ENCODE measurements at places on chromosomes 2 and 18.

GRCh38 chr2:1588051-1588977, 156.0 kb downstream of the PXDN start:
- no peak for DNase-seq

DNA sequence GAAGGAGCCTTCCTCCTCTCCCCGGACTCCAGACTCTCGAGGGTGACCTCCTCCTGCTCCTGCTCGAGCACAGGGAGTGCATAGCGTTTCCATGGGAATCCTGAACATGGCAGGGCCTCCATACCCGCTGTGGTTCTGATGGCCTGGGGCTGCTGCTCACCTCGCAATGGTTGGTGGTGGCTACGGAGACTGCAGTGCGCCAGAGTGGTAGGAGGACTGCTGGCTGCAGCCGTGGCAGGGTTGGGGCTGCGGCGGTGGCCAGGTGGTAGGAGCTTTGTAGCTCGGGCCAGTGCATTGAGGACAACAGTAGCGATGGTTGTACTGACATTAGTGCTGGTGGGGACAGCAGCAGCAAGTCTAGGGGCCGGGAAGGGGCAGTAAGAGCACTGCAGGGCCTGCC, 32.0 kb upstream of the ANKRD62 start:
- DNase-seq = no peak

DNA sequence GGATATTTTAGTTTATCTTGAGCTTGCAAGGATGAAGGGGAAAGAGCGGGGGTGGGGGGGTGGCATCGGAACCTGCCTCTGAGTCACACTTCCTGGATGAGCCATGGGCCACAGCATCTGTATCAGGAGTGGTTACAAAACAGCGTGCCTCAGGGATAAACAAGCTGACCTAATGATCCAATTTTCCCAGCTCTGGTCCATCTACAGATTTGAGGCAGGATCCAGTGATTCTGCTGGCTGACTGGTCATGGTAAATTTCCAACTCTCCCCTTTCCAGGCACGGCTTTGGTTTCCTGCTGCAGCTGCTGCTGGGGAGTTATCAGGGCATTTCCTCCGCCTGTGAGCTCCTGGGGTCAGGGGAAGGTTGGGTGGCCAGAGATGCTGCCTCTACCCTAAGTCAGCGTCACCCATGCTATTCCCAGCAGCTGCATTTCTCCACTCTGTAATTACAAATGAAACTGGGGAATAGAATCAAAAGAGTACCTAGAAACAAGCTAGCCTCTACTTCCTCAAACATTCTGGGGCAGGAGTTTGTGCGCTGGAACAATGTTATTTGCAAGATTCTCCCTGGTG, 4.7 kb upstream of the HPCAL1 start:
- DNase-seq = peak; percentile 80

DNA sequence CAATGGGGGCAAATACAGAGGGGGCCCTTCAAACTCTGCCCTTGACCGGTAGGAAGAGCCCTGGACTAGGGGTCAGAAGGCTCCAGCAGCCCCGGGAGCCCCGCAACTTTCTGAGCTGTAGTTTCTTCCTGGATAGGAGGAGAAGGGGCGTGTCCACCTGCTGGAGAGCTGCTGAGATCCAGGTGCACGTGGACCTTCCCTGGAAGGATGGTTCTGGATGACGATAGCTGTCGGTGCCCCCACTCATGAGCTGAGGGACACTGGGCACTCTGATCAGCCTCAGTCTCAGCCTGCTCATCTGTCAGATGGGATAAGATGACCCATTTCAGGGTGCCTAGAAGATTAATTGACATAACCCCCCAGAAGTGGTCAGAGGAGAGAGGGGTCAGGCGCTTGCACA, 125.2 kb upstream of the HDAC4 start:
- DNase-seq = no peak

DNA sequence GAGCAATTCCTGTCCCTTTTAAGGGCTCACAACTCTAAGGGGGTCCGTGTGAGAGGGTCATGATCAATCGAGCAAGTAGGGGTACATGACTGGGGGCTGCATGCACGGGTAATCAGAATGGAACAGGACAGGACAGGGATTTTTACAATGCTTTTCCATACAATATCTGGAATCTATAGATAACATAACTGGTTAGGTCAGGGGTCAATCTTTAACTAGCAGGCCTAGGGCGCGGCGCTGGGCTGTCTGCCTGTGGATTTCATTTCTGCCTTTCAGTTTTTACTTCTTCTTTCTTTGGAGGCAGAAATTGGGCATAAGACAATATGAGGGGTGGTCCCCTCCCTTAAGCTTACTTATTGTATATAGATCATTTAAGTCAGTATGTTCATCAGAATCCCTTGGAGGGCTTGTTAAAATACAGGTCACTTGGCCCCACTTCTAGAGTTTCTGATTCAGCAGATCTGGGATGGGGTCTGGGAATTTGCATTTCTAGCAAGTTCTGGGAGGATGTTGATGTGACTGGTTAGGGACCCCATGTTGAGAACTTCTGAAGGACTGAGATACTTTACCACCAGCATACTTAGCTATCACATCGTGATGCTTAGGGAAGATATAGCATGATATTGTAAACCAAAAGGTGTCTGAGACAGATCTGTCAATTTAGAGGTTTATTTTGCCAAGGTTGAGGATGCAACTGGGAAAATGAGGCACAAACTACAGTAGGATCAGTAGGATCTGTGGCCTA, 2.8 kb upstream of the INPP4A start:
- DNase-seq = no peak

DNA sequence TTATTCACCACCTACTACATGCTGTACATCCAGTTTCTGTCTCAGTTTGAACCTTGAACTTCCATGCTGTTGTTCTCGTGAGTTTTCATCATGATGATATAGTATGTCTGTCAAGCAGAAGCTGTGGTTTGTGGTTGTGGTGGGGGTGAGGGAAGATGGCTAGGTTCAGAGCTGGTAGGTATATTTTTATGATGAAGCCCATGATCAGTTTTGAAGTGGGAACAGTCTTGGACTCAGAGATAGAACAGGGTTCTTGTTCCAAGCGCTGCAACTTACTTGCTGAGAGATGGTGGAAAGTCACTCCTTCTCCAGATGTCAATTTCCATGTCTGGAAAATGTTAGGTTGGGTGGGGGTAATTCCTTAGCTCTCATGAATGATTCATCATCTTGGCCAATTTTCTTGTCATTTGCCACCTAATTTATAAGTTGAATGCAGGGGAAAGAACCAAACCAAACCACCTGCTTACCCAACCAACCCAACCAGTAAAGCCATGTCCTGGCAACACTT, 21.6 kb downstream of the PMAIP1 start:
- peak; percentile 17 for DNase-seq
